Stimulated activated CD8-positive, alpha-beta memory T cell treated with anti-CD3 and anti-CD28 coated beads, Interleukin-4, amount 100 ng/mL, for 4 hours (primary cell): ENCODE measurements at places on chromosomes 2 and 18.

GRCh38 chr2:141317986-141318385 is 812.8 kb downstream of the LRP1B start:
- DNase-seq: no peak

GRCh38 chr2:116733699-116734098 is 1080.8 kb upstream of the DDX18 start:
- no peak for DNase-seq

- DNase-seq: no peak
Measured at GRCh38 chr2:172100935-172101820, 1.5 kb downstream of the DLX2 start.

- no peak for DNase-seq
Measured at GRCh38 chr18:22165049-22165602, 4.3 kb upstream of the GATA6 start.

DNA sequence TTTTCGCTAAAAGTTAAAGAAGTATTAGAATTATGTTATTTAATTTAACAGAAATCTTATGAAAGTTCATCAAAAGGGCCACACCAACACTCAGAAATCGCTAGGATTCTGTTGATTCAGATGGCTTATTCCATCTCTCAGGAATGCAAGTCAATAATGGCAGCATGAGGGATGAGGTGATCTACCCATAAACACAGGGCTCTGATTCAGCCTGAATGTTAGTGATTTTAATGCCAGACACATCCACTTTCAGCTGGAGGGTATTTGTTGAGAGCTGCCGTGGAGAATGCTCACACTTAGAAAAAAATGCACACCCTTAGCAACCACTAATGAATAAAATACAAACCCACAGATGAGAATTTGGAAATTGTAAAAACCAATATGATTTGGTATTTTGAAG is 173.3 kb upstream of the ERBB4 start:
- no peak for DNase-seq

- no peak for DNase-seq
Measured at GRCh38 chr2:110770404-110770958, 38.1 kb downstream of the ACOXL start.

- DNase-seq: no peak
Measured at GRCh38 chr2:106701203-106702022, 184.6 kb downstream of the ST6GAL2 start.

DNA sequence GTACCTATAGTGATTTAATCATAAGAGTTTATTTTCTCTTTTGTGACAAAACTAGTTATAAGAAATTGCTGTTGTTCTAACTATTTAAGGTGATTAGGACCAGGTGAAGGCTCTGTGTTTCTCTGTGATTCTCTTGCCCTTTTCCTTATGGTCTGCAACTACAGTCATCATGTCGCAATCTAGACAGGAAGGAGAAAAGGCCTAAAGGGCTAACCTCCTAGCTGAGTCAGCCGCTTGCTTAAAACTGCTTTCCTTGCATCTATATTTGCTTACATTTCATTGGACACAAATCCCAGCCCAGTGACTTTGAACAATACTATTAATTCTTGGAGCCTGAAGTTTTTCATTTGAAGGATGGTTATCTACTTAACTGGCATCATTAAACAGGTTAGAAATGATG is 93.1 kb downstream of the PIK3C3 start:
- DNase-seq: no peak

- no peak for DNase-seq
Measured at GRCh38 chr2:240916571-240917008, 10.5 kb downstream of the CROCC2 start.

DNA sequence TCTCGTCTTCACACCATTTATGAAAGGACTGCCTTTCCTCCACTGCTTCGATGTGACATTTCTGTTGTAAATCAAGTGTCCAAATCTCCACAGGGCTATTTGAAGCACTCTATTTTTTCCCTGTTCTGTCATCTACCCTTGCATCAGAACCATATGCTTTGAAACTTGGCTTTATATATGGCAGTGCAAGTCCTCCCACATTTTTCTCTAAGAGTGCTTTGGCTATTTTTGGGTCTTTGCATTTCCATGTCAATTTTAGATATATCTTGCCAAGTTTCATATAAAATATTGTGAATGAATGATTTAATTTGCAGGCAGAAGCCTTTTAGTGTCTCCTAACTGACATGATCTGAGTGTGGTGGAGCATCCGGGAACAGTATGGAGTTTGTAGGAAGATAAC is 37.8 kb upstream of the CBLN2 start:
- no peak for DNase-seq

GRCh38 chr2:10875126-10875525 is 36.6 kb upstream of the KCNF1 start:
- no peak for DNase-seq

DNA sequence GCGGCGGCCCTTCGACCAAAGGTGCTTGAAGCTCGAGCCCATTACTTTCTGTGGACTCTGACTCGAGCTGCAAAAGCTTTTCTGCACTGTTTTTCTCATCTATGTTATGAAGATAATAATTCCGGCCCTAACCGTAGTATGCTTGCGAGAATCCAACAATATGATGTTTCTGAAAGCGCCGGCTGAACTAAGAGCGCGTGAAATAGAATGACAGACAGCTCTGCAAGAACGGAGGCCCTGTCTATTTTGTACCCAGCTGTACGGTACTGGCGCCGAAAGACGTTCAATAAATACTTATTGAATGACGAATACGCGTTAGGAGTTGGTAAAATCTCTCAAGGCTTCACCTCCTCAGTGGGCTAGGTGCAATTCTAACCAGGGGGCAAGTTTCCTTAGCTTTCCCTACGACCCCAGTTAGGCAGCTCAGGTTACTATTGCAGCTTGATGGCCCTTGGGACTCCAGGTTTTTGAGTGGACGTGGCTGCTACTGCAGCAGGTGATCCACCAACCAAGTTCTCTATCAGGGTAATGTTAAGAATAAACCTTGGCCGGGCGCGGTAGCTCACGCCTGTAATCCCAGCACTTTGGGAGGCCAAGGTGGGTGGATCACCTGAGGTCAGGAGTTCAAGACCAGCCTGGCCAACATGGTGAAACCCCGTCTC is 570 bp downstream of the SCRN3 start:
- no peak for DNase-seq

GRCh38 chr2:135768863-135769262 is 27.2 kb downstream of the UBXN4 start:
- no peak for DNase-seq

DNA sequence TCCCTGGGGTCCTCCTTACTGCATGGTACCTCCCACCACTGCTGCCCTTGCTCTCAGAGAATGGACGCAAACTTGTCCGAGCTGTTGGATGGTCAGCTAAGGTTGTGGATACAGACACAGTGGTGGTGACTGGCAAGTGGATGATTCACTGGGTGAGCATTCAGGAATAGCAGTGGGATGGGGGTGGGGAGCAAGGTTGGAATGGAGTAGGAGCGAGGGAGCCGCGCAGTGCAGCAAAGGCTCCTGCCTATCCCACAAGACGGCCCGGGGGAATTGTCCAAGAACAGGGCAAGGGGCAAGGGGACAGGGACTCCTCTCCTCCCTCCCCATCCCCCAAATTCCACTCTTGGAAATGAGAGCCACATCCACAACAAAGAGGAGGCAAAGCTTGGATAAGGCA is 102.2 kb downstream of the PIEZO2 start:
- DNase-seq: no peak

GRCh38 chr2:236769981-236770671 is 200.5 kb downstream of the ACKR3 start:
- DNase-seq: no peak

DNA sequence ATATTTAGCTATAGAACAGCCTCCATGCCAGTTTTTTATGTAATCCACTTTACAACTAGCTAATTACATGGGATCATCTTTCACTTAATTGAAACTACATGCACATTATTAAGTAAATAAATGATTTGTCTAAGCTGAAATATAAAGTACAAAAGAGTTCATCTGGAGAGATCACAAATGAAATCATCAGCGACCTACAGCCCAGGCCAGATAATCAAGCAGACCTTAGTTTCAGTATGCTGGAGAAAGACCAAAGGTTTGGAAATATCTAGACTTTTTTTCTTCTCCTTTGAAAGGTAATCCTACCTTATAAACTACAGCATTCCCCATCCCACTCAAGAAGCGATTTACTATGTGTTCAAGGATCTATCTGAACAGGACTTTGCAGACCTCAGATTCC is 26.5 kb downstream of the FIGN start:
- no peak for DNase-seq

GRCh38 chr2:10402062-10402585 is 46.0 kb downstream of the ODC1 start:
- no peak for DNase-seq

- DNase-seq: no peak
Measured at GRCh38 chr2:108535357-108535631, 1.0 kb downstream of the LIMS1 start.

DNA sequence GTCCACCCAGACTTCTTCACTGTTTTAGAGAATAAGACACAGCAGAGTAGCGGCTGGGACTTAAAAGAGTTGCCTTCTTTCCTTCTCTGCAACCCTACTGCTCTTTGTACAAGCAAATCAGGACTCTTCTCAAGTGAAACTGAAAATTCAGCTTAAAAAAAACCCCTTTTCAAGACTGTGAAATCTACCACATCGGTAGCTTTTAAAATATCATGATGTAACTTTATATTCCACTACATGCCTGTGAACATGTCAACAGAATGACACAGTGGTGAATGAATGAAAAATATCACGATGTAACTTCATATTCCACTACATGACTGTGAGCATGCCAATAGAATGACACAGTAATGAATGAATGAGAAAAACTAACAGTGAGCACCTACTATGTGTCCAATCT is 53.4 kb downstream of the TCF4 start:
- no peak for DNase-seq

GRCh38 chr18:25187521-25188192 is 164.3 kb downstream of the ZNF521 start:
- no peak for DNase-seq

DNA sequence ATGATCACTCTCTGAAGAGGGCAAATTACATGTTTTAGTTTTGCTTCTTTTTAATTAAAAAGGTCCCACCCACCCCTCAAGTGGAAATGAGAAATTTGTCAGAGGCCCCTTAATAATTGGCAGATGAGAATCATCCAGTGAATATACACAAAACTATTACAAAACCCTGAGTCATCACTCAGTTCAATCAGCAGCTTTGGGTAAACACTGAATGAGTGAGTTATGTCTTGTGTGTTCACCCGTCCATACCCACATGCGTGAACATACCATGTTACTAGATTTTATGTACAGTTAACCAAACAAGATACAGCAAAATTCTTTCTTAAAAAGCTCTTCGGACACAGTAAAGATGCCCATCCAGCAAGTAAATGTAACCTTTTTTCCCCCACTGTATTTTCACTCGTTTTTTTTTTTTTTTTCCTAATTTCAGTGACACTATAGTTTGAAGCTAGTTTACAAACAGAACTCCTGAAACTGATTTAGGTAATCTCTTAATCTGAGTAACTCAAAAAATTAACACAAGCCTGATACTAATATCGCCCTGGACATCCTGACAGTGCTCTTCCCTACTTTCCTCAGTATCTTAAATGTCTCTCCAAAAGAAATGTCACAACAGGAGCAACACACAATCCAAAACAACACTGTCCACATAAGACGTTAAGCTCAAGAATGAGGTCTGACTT is 1.4 kb downstream of the PSME4 start:
- DNase-seq: no peak

DNA sequence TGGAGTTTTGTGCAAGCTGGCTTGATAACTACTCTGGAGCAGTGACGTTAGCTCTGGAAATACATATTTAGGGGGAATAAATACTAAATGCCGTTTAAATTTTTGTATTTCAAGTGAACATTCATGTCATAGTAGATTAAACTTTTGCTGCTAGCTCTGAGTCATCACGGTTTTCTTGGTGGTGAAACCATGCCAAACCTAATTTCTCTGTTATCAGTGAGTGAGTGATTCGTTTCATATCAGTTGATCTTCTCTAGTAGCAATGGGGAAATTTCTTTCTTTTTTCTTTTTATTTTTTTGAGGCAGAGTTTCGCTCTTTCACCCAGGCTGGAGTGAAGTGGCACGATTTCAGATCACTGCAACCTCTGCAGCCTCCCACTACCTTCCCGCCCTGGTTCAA is 211.1 kb downstream of the PTPRM start:
- no peak for DNase-seq

DNA sequence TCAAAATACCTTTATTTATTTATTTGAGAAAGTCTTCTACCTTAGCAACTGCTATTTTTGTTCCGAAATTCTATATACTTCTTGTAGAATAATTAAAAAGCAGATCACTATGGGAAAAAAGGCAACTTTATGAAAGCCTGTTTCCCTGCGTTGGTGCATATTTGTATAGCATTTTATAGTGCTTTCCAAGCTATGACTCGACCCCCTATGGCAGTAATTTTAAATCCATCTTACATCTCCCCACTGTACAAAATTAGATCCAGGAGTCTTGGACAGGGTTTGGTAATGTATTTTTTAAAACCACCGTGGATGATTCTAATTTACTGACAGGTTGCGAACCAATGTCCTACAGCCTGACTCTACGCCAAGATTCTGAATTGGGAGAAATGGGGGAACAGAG is 10.1 kb downstream of the TANK start:
- DNase-seq: no peak

DNA sequence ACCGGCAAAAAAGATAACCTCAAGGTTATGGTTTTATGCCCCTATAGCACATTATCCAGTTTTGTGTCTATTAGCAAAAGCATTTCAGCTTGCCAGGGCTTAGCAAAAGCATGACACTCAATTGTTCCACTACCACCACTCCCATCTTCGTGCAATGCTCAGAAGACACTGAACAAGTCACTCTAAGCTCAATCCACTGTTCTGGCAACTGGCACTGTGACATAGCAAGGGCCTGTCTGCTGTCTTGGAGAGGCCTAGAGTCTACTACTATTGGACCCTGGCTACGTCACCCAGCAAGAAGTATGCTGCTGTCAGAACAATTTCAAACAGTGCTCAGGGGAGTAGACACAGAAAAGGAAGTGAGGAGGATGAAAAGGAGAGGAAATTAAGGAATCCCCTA is 103.5 kb upstream of the PPP1CB start:
- DNase-seq: no peak

- DNase-seq: no peak
Measured at GRCh38 chr18:12119358-12119757, 25.7 kb downstream of the ANKRD62 start.

GRCh38 chr2:192128655-192129054 is 66.1 kb downstream of the TMEFF2 start:
- no peak for DNase-seq

DNA sequence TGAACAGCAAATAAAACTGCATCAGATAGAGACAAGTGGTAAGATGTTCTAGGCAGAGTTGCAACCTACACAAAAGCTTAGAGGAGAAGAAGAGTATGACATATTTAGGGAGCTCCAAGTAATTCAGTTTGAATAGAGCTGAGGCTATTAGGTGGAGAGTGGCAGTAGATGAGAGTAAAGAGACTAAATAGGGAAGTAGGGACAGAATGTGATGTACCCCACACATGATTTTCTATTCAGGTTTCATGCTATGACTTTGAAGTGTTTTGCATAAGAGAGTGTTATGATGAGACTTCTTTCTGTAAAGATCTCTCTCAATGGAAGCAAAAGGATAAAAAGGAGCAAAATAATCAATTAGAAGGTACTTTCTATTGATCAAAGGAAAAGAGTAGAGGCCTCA is 206.8 kb upstream of the ERBB4 start:
- no peak for DNase-seq

- no peak for DNase-seq
Measured at GRCh38 chr2:229526951-229527350, 187.4 kb downstream of the DNER start.

- DNase-seq: no peak
Measured at GRCh38 chr2:216222650-216223352, 113.7 kb downstream of the XRCC5 start.

- no peak for DNase-seq
Measured at GRCh38 chr2:109277406-109277805, 148.4 kb downstream of the SH3RF3 start.
